AG09309 (cell line): ENCODE measurements at places on chromosomes 4 and X.

- DNase-seq: no peak
Observed at GRCh38 chr4:176052744-176053143, 12.9 kb upstream of the WDR17 start.

DNA sequence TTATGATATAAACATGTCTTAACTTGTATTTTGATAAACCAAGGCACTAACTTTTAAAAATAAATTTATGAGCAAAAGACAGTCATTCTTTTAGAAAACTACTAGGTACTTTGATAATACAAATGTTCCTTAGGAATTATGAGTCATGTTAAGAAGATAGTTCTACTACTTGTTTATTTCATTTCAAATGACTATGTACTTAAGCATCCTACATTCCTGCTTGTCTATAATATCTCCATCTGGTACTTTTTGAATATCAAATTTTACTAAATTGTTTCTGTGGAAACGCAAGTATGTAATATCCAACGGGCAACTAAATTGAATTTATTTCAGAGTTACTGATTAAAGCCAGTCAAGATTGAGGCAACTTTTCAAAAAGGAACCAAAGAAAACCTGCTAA is 61.8 kb downstream of the CAMK2D start:
- DNase-seq: no peak

DNA sequence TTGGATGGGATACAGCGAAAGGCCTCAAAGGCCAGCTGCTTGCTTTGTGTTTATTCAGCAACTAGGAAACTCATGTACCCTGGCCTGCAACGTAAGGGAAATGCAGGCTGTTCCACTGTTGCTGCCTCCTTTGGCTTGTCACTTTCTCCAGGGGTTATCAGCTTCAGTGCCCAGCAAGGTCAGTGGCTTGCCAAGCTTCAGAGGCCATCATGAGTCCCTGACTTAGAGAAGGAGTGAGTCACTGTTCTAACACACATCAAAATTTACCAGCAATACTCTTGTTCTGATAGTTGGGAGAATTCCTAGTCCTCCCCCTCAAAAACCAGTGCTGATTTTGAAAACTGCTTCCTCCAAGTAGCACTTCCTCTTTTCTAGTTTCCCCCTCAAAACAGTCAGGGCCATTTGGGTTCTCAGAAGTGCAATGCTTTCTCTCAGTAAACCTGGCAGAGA is 250.8 kb downstream of the ARHGAP24 start:
- no peak for DNase-seq

DNA sequence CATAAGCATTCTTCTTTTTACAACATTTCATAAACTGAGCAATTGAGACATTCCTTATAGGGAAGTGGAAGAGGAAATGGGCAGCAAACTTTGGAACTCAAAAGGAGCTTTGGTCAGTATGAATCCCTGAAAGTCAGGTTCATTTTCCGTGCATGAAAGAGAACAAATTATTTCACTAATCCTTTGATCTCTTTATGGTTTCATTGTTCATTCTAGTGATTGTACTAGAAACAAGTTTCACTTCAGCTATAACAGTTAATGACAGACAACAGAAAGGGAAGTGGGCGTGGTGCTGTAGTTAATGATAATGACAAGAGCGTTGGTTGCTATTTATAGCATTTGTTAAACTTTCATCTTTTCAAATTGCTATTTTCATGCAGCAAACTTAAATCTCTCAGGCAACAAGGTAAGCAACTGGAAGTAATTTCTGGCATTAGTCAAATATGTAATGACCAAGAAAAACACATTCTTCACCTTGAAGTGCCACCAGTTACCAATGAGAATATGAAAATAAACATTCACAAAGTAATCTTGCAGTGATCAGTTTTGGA is 98.4 kb downstream of the AREG start:
- no peak for DNase-seq

DNA sequence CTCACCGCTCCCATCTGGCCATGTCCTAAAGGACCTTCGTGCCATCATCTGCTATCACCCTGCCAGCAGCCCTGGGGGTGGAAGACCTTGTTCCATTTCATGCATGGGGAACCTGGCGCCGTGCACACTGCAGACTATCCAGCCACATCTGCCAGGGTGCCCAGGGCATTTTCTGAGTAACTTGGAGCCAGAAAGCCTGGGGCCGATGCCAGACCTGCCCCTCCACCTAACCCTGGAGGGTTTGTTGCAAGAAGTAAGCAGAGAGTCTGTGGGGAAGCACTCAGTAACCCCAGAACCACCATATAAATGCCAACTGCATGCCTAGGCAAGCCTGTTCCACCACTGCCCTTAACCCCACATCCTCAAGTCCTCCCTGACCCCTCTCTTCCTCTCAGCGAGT is 7.3 kb downstream of the HAUS7 start:
- no peak for DNase-seq

GRCh38 chrX:104913348-104913747 is 307.1 kb downstream of the TEX13A start:
- DNase-seq: no peak

- no peak for DNase-seq
Observed at GRCh38 chr4:48139691-48140090, 5.6 kb upstream of the TXK start.

DNA sequence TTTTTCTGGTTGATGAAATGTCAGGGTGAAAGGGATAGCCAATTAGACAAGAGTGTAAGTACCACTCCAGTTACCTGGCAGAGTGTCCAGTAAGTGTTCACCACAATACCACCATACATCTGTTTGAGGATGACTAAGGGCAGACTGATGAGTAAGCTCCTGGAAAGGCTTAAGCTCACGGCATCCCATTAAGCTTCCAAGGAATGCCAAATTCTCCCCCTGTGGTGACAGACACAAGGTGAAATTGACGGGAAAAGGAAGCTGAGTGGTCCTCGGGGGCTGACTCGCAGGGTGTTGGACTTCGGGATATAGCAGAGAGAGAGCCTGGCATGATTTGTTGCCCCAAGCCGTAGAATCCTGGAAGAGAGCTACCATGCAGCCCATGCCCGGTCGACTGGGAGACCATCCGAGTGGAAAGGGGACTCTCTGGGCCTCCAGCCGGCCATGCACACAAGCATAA is 7.6 kb upstream of the BST1 start:
- DNase-seq: peak; percentile 98

GRCh38 chr4:74031576-74031975 is 6.9 kb downstream of the CXCL3 start:
- no peak for DNase-seq

GRCh38 chrX:33721927-33722326 is 410.2 kb downstream of the FAM47A start:
- no peak for DNase-seq

DNA sequence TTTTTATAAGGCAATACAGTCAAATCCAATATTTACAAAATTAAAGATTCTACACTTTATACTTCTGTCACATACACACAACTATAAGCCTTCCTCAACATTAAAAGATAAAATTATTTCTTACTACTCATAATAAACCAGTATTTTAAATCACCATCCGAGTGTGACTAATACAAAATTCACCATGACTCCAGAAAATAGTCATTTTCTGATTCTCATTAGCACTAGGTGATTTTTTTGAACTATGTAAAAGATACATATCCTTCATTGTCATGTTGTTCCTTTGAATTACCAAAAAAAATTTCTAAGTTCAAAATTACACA is 646 bp upstream of the SLC7A11 start:
- DNase-seq: no peak

GRCh38 chrX:79366556-79366872 is 620 bp downstream of the ITM2A start:
- no peak for DNase-seq

DNA sequence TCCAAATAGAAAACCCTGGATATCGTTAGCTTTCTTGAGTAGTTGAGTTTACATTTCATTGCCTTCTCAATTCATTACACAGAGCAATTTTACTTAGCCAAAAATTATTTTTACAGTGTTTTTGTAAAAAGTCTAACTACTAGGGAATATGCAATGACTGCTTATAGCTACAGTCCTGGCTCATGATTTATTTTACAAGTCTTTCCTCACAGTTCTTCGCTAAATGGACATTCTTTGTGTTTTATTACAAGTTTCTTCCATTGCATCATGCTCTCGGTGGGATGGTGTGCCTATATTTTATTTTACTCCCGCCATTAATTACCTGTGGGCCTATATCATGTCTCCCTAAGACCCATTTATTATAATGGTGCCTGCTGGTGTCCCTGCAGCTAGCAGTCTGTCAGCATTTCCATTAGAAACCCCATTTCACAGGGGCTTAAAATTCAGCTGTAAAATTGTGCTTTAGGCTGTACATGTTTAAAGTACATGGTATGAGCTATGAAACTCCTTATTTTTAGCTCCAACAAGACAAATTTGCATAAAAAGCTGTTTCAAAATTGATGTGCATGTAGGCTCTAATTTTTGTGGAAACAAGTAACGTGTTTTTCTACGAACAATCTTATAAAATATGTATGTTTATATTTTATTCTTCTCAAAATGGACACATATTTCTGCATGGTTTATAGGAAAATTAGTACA is 227.4 kb downstream of the SLC7A11 start:
- DNase-seq: no peak

GRCh38 chrX:30275498-30275897 is 28.6 kb downstream of the MAGEB1 start:
- no peak for DNase-seq

DNA sequence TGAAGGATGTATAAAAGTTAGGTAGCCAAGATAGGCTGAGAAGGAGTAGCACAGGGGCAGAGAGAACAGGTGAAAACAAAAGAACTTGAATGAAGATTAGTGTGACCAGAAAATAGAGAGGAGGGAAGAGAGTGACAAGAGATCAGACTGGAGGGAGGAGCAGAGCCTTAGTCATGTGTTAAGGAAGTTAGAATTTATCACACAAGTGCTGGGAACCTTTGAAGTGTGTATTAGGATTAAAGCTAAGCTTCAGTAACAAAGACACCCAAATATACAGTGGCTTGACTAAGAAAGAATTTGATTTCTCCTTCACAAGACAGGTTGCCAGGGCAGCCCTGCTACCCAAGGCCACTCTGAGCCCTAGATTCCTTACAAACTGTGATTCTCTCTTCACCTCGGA is 10.7 kb upstream of the CCDC149 start:
- no peak for DNase-seq

- peak; percentile 59 for DNase-seq
Observed at GRCh38 chr4:159070742-159071141, 32.1 kb upstream of the RAPGEF2 start.

DNA sequence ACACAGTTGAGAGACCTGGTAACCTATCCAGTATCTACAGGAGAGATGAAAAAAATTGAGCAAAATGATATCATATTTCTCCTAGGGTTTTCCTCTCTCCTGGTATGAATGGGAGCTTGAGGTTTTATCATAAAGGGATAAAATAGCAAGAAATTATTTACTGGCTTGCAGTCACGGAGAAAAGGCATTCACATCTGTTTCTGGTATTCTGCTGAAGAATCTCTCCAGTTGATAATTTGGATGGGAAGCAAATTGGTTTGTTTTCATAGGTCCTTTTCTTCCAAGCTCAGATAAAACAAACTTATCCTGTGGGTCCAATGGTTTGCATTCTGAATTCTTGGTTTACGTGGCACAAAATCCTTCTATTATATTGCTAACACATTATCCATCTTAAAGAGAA is 83.1 kb upstream of the GYPA start:
- DNase-seq: no peak

GRCh38 chr4:161767116-161767515 is 396.7 kb downstream of the FSTL5 start:
- peak; percentile 34 for DNase-seq

DNA sequence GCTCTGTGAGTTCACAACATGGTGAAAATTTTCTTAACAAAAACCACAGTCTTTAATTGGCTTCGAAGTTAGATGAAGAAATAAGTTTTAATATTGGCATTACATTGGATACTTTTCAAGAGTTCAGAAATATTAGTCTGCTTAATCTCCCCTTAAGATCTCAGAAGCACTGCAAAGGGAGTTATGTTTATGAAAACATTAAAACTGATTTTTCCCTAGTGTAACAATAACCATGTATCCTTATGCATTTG is 1.5 kb downstream of the SETD7 start:
- DNase-seq: no peak

- no peak for DNase-seq
Observed at GRCh38 chrX:107541244-107541643, 87.1 kb upstream of the PRPS1 start.

- DNase-seq: no peak
Observed at GRCh38 chrX:48475296-48475695, 703 bp upstream of the FTSJ1 start.

DNA sequence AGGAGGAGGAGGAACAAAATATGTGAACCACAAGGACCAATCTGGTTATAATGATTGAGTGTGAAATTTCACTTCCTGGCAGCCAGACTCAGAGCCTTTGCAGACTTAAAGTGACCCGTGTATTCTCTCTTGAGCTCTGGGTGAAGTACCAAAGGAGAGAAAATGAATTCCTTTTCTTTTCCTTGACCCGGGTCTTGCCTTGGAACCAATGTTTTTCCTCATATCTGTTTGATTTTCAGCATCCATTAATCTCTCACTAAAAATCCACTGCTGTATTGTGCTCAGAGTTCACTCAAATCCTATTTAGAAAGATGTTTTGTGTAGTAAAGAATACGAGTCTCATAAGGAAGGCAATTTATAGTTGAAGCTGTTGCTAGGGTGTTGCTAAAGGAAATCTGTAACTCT is 78.3 kb upstream of the C1QTNF7 start:
- no peak for DNase-seq

GRCh38 chrX:46820391-46821100 is 16.3 kb upstream of the RP2 start:
- no peak for DNase-seq

DNA sequence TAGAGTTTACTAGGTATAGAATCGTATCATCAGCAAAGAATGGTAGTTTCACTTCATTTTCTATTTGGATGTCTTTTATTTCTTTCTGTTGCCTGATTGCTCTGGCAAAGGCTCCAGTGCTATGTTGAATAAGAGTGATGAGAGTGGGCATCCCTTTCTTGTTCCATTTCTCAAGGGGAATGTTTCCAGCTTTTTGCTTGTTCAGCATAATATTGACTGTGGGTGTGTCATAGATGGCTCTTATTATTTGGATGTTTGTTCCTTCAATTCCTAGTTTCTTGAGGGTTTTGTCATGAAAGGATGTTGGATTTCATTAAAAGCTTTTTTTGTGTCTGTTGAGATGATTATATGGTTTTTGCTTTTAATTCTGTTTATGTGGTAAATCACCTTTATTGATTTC is 1114.5 kb downstream of the RAPGEF2 start:
- no peak for DNase-seq

DNA sequence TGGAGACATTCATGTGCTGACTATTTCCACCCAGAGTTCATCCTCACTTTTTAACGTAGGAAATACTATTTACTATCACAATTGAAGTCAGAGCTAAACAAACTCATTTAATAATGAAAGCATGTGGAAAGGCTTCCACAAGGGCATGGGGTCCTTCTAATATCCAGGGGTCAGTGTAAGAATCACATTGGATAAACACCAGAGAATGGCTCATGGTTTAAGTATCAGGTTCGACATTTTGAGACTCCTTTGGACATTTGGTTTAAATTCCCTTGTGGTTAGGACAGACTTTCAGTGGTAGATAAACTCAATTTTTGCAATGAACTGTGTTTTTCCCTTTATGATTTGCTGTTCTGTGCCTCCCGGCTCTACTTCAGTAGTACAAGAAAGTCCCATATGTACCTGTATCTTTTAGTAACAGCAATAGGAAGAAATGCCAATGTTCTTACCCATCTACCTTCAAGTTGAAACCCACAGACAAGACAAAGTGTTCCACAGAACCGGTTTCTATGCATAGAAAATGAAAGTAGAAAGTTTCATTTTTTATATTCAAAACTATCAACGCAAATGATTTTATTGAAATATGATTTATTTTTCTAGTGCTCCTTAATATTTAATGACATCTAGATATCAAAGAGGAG is 589.0 kb upstream of the FAM241A start:
- DNase-seq: peak; percentile 39
